Esophagus muscularis mucosa (tissue), 4 donors: ENCODE measurements at places on chromosomes 1 and 21. TPM values are rescaled to one million over a fixed set of nuclear protein-coding genes. Genes with fewer than 3 reads are reported as not detected.

DNA sequence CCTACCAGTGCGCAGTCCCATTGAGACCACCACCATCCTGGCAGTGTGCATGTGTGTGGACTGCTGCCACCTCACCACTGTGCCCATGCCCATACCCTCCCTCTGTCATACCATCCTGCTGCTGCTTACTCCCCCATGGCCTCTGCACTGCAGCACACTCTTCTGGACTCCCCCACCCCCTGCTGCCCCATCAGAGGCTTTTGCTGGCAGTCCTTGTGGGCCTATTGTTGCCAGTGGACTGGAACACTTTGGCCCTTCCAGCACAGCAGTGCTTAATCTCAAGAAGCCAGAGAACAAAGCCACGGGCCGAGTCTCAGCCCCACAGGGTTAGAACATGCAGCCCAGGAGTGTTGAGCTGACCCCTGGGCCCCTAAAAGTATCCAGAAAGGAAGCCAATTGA lies 41.9 kb upstream of the IVNS1ABP start:
- H3K27ac ChIP-seq = no peak overlapping the region
- no peaks in the 10 kb centered on the region for H3K36me3 ChIP-seq
- DNase-seq = no peak
- no peaks in the 10 kb centered on the region for H3K27me3 ChIP-seq
- no peak overlapping the region for H3K4me3 ChIP-seq

DNA sequence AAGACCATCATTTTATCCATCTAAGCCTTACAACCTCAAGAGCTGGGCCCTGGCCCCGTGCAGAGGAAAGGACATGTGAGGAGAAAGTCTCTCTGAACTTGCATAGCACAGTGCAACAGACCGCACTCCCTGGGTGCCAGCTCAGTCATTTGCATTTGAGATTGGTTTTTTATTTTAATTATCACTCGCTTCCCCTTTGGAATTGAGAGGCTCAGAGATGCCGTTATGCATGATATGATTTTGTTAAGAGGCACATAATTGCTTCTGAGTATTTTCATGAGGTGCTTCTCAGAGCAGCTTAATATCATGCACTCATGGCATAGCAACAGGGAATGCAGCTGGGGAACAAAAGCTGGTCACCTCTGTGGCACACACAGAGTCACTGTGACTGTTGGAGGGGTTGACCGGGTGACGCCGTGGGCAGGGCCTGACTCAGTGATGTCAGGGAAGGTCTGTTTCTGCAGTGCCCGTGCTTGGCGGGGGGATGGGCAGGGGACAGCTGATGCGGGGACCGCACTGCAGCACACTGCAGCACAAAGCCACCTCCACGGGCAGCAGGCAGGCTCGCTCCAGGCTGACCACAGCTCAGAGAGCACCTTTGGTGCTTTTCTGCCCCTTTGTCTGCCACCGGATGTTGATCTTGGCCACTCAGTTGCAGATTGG lies 43.2 kb upstream of the VAMP3 start:
- H3K4me3 ChIP-seq = no peak overlapping the region
- no peak for DNase-seq
- no peak overlapping the region for H3K27ac ChIP-seq
- H3K36me3 ChIP-seq = no peaks in the 10 kb centered on the region

DNA sequence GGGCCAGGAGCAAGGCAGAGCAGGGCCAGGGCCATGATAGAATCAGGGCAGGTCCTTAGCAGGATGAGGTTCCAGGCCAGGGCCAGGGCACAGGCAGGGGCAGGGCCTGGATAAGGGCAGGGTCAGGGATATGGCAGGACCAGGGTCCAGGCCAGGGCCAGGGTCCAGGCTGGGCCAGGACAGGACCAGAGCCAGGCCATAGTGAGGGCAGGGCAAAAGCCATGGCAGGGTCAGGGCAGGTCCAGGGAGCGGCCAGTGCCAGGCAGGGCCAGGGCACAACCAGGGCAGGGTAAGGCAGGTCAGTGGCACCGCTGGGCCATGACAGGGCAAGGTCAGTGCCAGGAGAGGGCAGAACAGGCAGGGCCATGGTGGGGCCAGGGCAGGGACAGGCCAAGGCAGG lies 152.2 kb downstream of the LIPI start:
- H3K27me3 ChIP-seq = no peaks in the 10 kb centered on the region
- no peak overlapping the region for H3K27ac ChIP-seq
- no peaks in the 10 kb centered on the region for H3K36me3 ChIP-seq
- DNase-seq = no peak

DNA sequence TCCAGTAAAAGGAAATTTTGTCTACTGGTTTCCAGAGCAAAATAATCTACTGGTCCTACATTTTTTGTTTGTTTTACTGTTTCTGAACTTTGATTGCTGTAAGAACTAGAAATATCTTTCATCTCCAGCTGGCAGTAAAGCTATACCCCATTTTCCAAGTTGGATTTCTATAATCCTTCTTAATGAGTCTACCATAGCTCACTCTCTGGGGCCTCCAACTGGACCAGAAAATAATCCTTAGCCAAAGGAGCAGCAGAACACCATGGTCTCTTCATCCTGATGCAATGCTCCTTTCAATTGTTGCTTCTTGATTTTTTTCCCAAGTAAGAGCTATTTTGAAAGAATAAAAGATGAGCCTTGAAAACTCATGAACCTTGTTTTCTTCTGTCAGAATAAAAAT lies 110.0 kb upstream of the COL11A1 start:
- no peak overlapping the region for H3K27ac ChIP-seq
- no peaks in the 10 kb centered on the region for H3K36me3 ChIP-seq
- H3K4me3 ChIP-seq = no peak overlapping the region
- DNase-seq = no peak

DNA sequence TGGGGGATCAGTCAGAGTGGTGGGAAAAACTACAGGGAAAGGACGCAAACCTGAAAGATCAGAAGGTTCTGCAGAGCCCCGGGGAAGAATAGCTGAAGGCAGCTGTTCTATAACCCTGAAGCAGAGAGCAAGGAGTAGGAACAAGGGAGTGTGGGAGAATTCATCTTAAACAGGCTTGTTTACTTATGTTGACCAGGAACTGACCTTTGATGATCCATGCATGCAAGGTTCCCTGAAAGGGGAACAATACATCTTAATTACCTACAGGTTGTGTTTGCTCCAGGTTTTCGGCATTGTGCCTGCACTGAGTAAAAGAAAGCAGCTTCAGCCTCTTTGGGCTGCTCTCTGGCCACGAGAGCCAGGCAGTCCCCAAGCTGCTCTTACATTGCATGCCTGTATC lies 18.7 kb upstream of the FAM43B start:
- DNase-seq = no peak
- H3K4me1 ChIP-seq = no peaks in the 10 kb centered on the region
- H3K4me3 ChIP-seq = no peak overlapping the region
- no peak overlapping the region for H3K27ac ChIP-seq
- no peaks in the 10 kb centered on the region for H3K27me3 ChIP-seq

DNA sequence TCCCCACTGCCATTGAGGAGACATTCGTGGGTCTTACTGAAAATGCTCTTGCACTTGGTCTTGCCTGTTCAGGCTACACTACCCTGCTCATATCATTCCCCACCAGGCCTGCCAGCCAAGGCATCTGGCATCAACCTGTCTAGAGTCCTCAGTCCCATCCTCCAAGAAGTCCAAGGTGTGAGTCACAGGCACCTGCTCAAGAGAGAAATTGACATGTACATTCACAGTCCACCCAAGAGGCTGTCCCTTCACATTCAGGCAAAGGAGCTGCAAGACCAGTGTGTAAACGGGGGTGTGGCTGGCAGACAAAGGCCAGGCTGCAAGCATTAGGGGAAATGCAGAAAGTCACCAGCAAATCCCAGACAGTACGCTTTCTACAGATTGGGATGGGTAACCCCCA lies 13.1 kb upstream of the PLA2G2C start:
- DNase-seq = no peak
- H3K27me3 ChIP-seq = no peaks in the 10 kb centered on the region
- H3K36me3 ChIP-seq = no peaks in the 10 kb centered on the region
- peaks cover 12% of the 10 kb centered on the region for H3K4me1 ChIP-seq

Gene NOS1AP
- total RNA-seq = 0.99 TPM

- H3K4me1 ChIP-seq = peaks cover 6% of the 10 kb centered on the region
- H3K36me3 ChIP-seq = no peaks in the 10 kb centered on the region
- no peak overlapping the region for H3K4me3 ChIP-seq
- no peak overlapping the region for H3K27ac ChIP-seq
- peak; percentile 66 for DNase-seq
- peaks cover 16% of the 10 kb centered on the region for H3K27me3 ChIP-seq
These were observed 96.0 kb upstream of the TRABD2B start for GRCh38 chr1:48093147-48093546.
